ENCODE measurements at places on chromosomes 7 and 10. TPM values are rescaled to one million over a fixed set of nuclear protein-coding genes. Genes with fewer than 3 reads are reported as not detected.

Gene ACBD7
- total RNA-seq, result 2.2 TPM

Gene NEUROD6
- total RNA-seq, result not detected

Gene CUZD1
- 0.17 TPM for total RNA-seq

Gene OR2AE1
- not detected for total RNA-seq

Gene CHST15
- 69.2 TPM for total RNA-seq

Gene C10orf53
- total RNA-seq, result not detected

DNA sequence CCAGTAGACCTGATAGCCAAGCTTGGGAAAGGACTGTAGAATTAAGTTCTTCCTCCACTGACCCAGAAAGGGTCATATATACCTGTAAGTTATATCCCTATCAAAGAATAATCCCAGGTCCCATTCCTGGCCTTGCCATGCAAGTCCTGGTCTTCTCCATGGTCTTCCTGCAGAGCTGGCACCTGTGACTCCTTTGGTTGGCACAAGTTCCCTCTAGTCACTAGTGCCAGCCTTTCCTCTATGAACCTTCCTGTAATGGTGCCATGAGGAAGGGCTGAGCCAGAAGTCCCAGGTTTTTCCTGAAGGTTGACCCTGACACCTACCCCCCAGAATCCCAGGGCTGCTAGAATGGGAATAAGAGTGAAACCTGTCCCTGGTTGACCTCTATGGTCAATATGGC lies 54.1 kb upstream of the UNC5B start:
- DNase-seq, result no peak

DNA sequence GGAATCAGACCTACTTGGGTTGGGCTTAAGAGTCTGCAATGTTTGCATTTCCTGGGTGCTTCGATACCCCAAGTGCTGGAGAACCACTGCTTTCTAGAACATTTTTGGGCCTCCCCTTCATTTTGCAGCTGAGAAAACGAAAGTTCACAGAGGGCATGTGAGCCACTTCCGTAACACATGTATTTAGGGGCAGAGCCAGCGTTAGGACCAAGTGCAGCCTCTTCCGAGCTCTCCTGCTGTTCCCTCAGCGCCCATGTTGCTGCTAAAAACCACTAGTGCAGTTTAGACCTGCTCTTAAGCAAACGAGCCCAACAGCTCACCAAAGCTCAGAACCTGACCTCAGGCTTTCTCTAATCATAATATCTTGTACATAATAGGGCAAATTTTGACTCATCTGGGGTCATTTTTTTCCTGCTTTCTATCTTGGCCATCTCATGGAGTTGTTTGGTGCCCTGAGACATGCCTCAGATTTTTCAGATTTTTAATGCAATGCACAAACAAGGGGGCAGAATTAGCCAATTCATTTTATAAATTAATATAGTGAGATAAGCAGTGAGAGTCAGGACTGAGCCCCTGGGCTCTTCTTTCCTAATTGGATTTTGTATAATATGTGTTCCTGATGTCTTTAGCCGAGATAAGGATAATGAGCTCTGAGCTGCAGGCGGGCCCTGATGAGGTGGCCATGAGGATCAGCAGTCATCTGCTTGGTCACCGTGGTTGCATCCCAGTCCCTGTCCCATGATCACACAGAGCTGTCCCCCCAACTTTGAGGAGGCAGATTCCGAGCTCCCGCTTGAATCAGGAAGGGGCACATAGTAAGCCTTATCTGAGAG lies 12.9 kb downstream of the BAG3 start:
- DNase-seq, result no peak

DNA sequence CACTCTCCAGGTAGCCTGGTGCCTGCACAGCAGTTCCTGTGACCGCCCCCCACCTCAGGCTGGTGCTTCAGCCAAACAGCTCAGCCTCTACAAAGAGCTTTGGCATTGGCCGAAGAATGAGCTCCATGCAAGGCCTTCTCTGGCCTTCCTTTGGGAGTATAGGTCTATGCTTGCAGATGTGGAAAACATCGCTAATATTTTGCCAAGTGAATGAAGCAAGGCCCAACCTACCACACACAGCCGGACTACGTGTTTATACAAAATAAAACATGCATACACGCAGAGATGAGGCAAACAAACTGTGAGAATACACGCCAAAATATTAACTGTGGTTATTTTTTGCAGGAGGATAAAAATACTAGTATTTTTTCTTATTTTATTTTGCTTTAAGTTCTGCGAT lies 416.2 kb upstream of the C7orf33 start:
- no peak for DNase-seq

DNA sequence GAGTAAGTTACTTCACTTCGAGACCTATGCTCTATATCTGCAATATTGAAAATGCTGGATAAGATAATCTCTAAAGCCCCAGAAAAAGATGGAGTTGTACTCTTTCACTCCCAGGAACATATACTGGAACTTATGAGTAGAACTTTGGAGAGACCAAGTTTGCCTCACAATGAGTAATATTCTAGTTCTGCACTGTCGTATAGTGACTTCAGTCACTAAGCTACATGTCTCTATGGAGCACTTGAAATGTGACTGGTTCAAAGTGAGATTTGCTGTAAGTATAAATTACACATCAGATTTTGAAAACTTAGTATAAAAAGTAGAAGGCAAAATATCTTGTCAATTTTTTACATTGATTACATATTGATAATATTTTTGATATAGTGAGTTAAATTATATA lies 116.4 kb downstream of the PTEN start:
- DNase-seq, result no peak

- DNase-seq, result no peak
These were observed 188.3 kb downstream of the MAD1L1 start for GRCh38 chr7:2044311-2044882.

DNA sequence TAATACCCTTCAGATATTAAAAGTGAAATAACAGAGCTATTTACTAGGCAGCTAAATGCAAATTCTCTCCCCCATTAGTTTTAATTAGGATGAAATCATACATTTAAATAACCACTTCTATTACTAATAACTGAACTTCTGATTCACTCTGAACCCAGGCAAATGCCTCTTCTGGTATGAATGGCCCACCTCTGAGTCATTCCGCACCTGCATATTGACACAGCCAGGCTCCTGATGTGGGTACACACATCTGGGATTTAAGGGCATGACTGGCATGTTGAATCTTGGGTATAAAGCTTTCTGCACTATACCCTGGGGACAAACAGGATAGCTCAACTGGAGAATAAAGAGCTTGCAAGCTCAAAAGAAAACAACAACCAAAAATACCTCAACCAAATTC lies 140.9 kb downstream of the AUTS2 start:
- no peak for DNase-seq

DNA sequence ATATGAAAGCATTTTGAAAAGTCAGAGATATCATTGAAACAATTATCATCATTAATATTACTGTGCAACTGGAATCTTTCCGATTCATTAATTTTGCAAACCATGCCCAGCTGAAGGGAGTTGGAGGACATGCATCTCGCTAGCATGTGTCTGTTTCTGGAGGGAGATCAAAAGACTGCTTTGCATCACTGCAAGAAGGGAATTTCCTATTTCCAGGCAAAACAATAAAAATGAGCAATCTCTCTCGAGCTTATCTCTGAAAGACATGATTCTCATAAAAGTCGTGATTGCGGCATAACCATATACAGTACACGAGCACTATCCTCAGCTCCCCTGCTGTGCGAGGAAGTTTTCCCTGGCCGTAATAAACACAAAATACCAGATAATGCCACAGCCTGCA lies 607.6 kb upstream of the DPP6 start:
- no peak for DNase-seq

- DNase-seq, result no peak
These were observed 144.6 kb downstream of the NRCAM start for GRCh38 chr7:108311446-108312168.

GRCh38 chr7:82390936-82391335 lies 52.6 kb downstream of the CACNA2D1 start:
- no peak for DNase-seq

DNA sequence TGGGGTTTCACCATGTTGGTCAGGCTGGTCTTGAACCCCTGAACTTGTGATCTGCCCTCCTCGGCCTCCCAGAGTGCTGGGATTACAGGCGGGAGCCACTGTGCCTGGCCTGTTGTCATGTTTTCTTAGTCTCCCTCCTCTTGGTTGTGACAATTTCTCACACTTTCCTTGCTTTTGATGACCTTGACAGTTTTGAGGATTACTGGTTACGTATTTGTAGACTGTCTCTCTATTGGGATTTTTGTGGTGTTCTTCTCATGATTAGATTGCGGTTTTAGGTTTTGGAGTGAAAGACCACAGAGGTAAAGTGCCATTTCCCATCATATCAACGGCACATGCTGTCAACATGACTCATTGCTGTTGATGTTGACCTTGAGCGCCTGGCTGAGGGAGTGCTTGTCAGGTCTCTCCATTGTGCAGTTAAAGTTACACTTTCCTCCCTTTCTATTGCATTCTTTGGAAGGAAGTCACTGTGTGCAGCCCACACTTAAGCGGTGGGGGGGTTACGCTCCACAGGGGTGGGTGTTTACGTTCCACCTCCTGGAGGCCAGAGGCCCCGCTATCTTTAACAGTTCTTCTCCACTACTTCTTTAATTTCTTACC lies 10.8 kb downstream of the NEURL1 start:
- no peak for DNase-seq

DNA sequence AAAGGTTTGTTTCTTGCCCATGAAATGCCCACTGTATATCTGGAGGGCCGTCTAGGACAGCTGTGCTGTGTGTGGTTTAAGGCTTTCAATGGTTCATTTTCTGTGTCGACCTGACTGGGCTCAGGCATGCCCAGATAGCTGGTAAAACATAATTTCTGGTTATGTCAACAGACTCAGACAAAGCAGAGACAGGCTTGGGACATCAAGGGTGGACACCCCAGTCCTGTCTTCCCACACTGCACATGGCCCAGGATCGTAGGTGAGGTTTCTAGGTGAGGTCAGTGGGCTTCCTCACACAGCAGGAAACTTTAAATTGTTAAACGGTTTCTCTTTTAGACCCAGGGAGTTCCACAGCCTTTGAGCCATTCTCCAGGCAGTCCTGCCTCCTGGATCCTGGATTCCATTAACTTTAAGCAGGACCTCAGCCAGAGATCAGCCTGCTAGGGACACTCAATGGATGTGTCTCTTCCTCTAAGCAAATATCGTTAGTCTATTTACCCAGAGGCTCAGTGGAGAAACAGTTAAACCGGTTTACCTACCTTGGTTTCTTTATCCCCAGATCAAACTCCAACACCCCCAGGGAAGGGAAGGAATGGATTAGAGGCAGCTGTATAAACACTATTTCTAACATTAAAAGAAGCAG lies 66.4 kb downstream of the ST8SIA6 start:
- no peak for DNase-seq

DNA sequence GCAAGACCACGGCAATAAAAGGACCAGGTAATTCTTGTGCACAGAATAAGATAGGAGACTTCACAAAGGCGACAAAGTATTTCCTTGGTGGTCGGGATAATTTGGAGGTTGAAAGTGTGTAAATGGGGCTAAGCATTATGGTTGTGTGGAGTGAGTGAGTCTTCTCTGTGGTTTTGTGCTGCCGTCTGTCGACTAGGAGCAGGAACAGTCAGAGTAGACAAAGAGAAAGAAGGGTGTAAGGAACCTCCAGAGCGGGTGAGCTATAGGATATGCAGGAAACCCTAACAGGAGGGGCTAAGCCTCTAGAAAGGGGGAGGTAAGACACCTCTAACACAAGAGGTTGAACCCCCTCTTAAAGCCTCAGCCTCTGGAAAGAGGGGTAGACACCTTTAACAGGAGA lies 201.6 kb downstream of the SH2D4B start:
- DNase-seq, result no peak

GRCh38 chr7:37342688-37343471 lies 105.8 kb downstream of the ELMO1 start:
- DNase-seq, result no peak

- DNase-seq, result no peak
These were observed 10.0 kb upstream of the PRKAR2B start for GRCh38 chr7:107034553-107034952.

- peak; percentile 60 for DNase-seq
These were observed 66.4 kb upstream of the IFRD1 start for GRCh38 chr7:112383671-112384417.

GRCh38 chr10:97713339-97713825 lies at the start of gene MARVELD1:
Gene MARVELD1 (plus strand): TSS chr10:97713730. CDS start chr10:97713877, 147 bp downstream.
- DNase-seq, result peak; percentile 94

DNA sequence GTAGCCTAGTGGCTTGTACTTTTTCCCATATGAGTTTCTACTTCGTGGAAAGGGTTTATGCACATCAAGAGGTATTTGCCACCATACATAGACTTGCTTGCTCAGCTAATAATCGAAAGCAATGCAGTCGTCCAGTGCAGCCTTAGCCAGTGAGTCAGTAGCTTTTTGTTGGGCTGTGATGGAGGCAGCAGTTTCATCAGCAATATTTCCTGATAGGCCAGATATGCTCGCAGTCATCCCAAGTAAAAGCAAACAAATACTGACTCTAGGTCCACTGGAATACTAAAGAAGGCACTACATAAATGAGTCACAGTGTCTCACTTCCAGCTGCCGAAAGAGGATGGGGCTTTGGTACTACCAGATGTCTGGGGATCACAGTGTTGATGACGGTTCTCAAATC lies 2.1 kb upstream of the BNIP3 start:
- no peak for DNase-seq
